Mucosa of gallbladder (tissue), 1 donor: ENCODE measurements at places on chromosomes 12 and 14.

GRCh38 chr12:31035967-31036665 lies 37.5 kb upstream of the DDX11 start:
- no peak for DNase-seq

GRCh38 chr14:42624980-42625761 lies 1018.5 kb downstream of the LRFN5 start:
- DNase-seq, result no peak

- no peak for DNase-seq
Measured at GRCh38 chr12:42135259-42135814, 9.3 kb downstream of the GXYLT1 start.

DNA sequence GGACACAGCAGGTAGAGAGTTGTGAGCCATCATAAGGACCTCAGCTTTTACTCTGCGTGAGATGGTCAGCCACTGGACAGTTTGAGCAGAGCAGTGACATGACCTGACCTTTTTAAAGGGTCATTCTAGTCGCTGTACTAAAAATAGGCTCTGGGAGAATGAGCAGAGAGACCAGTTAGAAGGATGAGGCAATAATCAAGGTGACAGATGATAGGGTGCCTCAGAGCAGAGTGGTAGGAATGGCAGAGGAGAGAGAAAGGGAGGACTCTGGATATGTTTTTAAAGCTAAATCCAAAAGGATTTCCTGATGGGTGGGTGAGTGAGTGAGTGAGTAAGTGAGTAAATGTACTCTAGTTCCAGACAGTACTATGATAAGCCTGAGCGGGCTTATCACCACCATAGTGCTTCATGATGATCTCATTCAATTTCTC lies 83.6 kb upstream of the ARHGAP5 start:
- DNase-seq, result no peak
